ENCODE measurements at places on chromosomes 12 and 14.

- no peak for DNase-seq
Measured at GRCh38 chr14:68363843-68364767, 428.8 kb downstream of the ZFP36L1 start.

- no peak for DNase-seq
Measured at GRCh38 chr12:24467226-24467625, 481.7 kb downstream of the BCAT1 start.

DNA sequence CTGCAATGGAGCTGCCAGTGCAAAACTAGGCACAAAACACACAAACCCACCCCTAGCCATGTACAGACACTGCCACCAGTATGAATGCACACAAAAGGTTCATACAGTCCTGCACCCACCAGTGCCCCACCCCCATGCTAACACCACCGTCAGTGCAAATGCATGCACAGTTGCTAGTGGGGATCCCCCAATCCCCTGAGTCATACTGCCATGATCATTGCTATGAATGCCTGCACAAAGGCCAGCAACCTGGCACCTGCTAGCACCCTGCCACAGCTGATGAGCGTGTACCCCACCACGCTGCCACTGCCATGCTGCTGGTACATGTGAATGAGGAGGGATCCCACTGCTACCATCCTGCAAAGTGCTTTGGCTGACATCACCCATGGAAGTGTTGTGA is 23.9 kb downstream of the PZP start:
- no peak for DNase-seq

DNA sequence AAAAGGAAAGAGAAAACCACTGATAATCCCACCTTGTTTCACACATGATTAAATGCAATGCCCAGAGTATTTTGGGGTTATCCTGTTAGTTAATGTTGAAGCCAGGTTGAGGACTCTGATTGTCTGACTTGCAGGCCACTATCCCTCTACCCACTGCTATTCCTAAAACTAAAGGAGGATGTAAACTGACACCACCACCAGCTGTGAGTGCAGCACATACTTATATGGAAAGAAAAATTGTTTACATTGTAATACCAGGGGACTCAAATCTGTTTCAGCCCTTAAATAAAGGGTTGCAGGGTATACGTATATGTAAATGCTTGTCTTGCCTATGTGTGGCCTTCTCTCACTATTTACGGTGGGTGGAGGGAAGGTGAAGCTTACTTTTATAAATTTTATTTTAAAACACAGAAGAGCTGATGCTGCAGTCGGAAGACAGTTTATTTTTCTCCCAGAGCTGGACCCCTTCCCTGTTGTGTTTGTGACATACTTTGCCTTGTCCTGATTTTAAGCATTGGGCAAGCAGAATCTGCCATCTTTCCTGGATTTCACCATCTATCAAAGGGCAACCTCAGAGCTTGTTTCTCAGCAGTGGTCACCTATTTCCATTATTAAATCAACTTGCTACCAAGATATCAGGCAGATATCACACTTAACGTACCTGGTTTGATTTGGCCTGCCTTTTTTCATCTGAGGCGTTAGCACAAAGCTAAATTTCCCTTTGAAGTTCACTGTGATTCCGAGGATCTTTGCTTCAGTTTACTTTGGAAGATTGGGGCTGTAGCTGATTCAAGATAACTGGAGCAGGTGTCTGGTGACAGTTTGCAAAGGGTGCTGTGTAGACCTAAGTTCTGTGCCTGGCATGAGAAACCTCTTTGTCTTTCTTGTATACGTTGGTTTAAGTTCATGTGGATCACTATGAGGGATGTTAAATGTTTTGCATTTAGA is 25.2 kb downstream of the DAAM1 start:
- no peak for DNase-seq

- peak; percentile 27 for DNase-seq
Measured at GRCh38 chr14:23351681-23352505, 794 bp downstream of the SLC22A17 start.

- DNase-seq = no peak
Measured at GRCh38 chr12:4900327-4900726, 9.4 kb upstream of the KCNA1 start.

- no peak for DNase-seq
Measured at GRCh38 chr12:114499338-114499737, 93.4 kb upstream of the TBX5 start.

- no peak for DNase-seq
Measured at GRCh38 chr12:19245666-19246065, 116.1 kb downstream of the PLEKHA5 start.

DNA sequence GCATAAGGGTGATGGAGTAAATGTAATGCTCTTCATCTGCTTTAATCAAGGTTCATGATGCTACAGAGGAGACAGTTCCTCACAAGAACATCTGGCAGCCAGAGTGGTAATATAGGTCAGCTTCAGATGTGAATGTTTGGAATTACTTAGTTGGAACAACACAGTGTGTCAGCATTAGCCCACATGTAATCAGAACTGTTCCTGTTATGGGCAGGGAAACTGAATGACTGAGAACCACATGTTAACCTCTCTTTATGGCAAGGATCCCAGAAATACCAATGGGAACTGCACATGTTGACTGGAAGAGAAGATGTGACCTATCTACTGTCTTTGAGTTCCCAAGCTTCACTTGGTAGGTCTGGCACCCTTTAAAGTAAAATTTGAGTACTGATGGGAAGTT is 390.1 kb upstream of the PDE3A start:
- DNase-seq = no peak

GRCh38 chr12:99611117-99611516 is 36.4 kb upstream of the GARIN6 start:
- no peak for DNase-seq

- no peak for DNase-seq
Measured at GRCh38 chr12:55723516-55724225, 3.5 kb downstream of the RDH5 start.

DNA sequence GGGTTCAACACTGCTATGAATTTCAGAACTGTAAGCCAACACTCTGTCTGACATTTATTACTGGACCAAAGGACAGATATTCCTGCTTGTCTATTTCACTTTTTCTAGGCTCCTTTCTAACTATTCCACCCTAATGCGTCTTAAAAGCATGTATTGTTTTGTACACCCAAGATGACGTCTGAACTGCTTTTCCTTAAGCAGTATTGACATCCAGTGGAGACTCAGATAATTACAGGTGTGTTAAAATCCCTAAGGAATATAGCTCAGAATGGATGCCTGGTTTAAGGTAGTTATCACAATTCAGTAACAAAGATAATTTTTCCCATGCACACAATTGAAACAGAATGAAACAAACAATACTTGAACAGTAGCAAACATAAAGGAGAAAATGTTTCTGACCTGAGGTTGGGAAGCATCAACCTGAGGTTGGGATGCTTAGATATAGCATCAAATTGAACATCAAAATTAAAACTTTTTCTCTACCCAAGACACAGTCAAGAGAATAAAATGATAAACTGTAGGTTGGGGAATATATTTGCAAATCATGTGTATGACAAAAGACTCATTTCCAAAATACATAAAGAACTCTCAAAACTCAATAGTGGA is 93.7 kb upstream of the PTPRR start:
- DNase-seq = no peak

GRCh38 chr12:32252199-32253073 is 145.8 kb downstream of the BICD1 start:
- no peak for DNase-seq

GRCh38 chr12:56947633-56948456 is 9.6 kb downstream of the RDH16 start:
- no peak for DNase-seq

- no peak for DNase-seq
Measured at GRCh38 chr14:98370352-98370751, 901.6 kb downstream of the BCL11B start.

GRCh38 chr12:51329742-51330141 is 5.8 kb upstream of the BIN2 start:
- DNase-seq = no peak

- DNase-seq = no peak
Measured at GRCh38 chr12:26830363-26830762, 2.6 kb downstream of the ITPR2 start.

DNA sequence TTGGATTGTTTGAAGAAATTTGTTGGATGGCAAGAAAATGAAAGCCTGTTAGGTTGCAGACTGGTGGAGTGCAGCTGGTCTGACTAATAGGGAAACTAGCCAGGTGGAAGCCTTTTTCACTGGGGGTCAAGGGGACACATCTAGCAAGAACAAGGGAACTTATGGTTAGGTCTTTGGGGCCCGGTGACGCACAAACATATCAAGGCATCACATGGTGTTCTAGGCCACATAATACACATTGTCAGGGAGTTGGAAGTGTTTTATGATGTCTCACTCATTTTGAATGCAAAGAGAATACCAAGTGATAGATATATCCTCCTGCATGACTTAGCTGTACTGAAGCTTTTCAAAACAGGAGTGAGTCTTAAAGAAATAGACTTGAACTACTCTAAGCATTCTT is 351.2 kb downstream of the KCNH5 start:
- no peak for DNase-seq

GRCh38 chr14:56894591-56894991 is 84.3 kb upstream of the OTX2 start:
- DNase-seq = no peak

DNA sequence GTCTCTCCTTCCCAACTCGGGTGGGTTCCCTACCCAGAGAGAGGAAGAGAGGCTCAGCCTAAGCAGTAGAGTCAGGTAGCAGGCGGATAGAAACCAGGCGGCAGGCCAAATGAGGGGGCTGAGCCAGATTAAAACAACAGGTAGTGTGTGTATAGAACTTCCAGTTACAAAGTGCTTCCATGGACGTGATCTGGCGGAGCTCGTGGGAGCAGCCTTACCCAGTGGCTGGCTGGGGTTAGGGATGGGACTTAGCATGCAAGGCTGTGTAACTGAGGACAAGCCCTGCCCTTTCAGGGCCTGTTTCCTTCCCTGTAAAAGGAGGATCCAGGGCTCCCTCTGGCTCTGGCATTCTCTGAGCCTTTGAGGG is 8.3 kb downstream of the KRT80 start:
- no peak for DNase-seq

- peak; percentile 84 for DNase-seq
Measured at GRCh38 chr12:95548539-95549391, 2.5 kb downstream of the USP44 start.

GRCh38 chr12:31663576-31663975 is 4.1 kb downstream of the ETFBKMT start:
- DNase-seq = no peak

DNA sequence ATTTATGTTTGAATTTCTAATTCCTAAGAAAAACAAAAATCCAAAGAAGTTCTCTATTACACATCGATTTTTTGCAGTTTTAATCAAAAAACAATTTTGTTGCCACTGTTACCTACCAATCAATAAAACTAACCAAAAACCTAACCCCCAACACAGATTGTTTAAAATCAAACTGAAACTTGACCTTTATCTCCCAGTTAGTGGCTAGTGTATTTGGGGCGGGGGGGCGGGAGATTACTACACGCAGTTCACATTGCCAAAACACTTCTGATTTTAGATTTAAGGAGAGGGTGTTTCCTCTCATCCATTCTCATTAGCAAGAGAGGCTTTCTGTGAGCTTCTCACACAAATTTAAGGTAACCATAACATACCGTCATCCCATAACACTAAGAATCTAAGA is 6.4 kb downstream of the CDC42BPB start:
- no peak for DNase-seq

DNA sequence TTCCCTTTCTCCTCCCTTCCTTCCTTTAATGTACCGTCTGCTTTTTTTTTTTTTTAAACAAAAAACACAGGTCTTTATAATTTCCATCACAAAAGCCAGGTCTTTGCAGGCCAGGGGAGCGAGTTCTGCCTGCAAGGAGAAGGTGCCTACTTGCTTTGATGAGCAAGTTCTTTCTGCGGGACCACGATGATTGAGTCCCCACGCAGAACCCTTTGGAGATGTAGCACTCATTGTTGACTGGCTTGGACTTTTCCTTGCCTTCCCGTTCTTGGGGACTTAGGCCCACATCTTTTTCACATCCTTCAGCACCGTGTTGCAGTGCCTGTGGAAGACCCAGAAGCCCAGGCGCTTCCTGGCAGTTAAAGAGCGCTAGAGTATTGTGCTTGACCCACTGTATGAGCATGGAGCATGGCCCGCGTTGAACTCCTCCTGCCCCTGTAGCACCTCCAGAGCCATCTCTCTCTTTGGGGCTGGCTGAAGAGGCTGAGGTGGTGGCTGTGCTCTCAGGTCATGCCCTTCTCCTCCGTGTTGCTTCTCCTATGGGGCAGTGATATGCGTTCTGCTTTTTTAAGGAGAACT is 177.6 kb downstream of the EXOC5 start:
- DNase-seq = no peak

DNA sequence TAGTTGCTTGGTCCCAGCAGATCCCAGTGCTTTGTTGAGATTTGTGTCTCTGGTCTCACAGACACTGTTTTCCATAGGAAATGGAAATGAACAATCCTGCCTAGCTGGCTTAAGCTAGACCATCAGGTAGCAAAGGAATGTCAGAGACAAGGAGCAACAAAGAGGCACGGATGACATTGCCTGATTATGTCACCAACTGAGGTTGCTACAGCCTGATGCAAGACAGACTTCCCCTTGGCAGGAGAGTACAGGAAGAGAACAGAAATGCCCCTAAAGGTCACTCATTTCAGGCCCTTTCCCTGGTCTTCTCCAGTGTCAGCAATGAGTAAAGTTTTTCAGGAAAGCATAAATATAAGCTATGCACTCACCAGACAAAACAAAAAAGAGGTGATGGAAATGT is 2.0 kb upstream of the PRB2 start:
- DNase-seq = no peak

DNA sequence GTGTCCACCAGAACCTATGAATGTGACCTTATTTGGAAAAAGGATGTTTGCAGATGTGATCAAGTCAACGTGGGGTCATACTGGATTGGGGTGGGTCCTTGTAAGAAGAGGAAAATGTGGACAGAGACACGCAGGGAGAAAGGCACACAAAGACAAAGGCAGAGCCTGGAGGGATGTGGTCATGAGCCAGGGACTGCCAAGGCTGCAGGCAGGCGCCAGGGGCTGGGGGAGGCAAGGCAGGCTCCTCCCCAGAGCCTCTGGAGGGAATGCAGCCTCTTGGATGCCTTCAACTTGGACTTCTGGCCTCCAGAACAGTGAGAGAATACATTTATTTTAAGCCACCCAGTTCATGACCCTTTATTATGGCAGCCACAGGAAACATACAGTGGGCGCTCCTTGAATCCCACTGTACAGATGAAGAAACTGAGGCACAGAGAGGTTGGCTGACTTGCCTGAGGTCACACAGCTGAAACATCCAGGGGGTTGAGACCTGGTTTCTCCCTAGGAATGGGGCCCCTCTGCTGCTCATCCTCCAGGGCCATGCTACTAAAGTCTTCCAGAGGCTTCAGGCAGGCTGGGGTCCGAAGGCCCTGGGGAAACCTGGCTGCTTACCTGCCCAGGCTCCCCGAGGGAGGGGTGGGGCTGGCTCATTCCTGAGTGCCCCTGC is 99.7 kb downstream of the RFLNA start:
- no peak for DNase-seq

DNA sequence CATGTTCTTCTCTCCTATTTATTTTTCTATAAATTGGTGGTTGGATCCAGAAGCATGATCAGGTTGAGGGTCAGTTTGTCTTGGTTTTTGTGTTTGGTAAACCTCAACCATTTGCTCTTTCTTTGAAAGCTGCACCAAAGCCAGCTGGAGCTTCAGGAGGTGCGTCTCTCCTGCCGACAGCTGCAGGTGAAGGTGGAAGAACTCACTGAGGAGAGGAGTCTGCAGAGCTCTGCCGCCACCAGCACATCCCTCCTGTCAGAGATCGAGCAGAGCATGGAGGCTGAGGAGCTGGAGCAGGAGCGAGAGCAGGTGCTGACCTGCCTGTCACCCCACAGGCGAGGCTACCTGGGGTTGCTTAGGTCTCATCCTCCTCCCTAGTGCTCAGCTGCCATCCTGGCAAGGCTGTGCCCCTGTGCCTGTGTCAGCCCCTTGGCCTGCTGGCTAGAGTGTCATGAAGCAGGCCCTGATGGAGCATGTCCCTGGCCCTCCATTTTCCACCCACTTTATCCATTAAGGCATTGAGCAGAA is 45.0 kb downstream of the RAB35 start:
- no peak for DNase-seq
